ENCODE measurements at places on chromosomes 5 and 9.
A peak's percentile ranks its signal among the peaks of the same experiment; 100 is the strongest.

- no peak for DNase-seq
These were observed 488.1 kb upstream of the TLE4 start for GRCh38 chr9:79083621-79084020.

- no peak for DNase-seq
These were observed 1.4 kb upstream of the N4BP3 start for GRCh38 chr5:178111925-178112324.

GRCh38 chr9:133257465-133257956, 17.5 kb downstream of the ABO start:
- no peak for DNase-seq

- no peak for DNase-seq
These were observed 3.2 kb upstream of the HMGCS1 start for GRCh38 chr5:43316421-43316820.

- DNase-seq = no peak
These were observed 38.8 kb upstream of the STARD4 start for GRCh38 chr5:111551161-111551560.

GRCh38 chr9:17761984-17762676, 183.3 kb downstream of the SH3GL2 start:
- DNase-seq = no peak

GRCh38 chr5:59597690-59598546, 295.6 kb downstream of the PDE4D start:
- DNase-seq = no peak

- no peak for DNase-seq
These were observed 67.4 kb downstream of the KLF9 start for GRCh38 chr9:70347046-70347445.

DNA sequence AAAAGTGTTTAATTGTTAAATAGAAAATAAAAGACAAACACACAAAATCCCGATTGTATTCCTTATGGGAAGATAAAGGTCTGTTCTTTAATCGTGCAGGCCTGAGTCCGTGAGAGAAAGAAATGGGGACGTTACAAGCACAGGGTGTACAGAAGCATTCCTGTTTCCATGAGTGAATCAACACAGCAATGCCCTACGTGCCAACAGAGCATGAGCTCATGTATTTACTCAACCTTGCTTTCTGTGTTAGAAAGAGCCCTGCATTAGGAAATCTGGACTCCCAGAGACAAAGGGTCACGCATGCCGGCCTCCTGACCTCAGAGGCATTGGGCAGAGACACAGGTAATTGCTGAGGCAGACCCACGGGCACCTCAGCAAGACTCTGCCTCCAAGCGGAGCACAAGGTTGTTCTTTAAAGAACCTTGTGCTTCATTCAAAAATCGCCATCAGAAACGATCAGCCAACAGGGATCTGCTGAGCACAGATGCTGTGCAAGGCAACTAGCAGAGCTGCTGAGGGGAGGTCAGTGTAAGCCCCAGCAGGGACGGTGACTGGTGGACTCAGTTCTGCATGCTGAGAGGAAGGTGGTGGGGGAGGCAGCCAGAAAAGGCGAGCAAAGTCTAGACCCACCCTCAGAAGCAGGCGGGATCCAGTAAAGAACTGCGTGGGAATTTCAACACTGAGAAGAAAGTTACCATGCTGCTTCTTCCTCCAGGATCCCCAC, 101.0 kb downstream of the TLE1 start:
- DNase-seq = no peak

DNA sequence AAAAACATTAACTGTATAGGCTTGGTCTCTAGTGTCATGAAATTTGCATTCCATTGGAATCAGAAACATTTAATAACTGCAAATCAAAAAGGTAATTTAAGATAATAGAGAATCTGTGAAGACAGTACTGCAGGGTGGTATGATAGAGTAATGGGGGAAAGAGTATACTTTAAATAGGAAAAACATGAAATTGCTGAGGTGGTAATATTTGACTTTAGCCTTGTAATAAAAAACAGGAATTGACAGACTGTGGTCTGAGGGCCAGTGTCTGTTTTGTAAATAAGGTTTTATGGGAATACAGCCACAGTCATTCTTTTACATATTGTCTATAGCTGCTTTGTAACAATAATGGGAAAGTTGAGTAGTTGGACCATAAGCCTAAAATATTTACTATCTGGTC, 162.3 kb downstream of the RANBP17 start:
- DNase-seq = no peak

DNA sequence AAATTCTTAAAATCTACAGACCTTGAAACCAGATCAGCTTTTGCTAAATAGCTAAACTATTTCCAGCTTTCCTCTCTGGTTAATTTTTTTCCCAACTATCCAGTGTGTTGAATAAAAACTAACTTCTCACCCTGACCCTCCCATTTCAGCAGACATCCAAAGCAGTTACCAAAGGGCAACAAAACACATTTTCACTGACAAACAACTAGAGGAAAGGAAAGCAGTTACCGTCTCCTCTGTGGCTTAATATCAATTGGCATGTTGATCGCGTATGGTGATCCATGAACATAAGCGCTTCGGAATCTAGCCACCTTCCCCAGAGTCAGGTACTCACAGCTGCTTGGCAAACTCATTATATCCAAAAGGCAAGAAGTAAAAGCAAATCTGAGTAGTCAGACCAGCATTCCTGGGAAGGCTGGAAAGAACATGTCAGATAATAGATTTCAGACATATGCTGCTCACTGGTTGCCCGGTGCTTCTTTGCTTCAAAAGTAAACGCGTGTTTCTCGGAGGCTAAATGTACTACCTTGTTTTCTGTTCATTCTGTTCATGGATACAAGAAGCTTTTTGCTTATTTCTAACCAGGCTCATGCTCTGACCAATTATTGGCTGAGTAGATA, 463.4 kb downstream of the PDE4D start:
- DNase-seq = no peak

GRCh38 chr9:134661299-134661698, 19.7 kb downstream of the COL5A1 start:
- DNase-seq = no peak

GRCh38 chr5:56449071-56449640, 216.0 kb upstream of the ANKRD55 start:
- DNase-seq = no peak

GRCh38 chr5:87572090-87572489, 159.4 kb upstream of the CCNH start:
- DNase-seq = no peak

DNA sequence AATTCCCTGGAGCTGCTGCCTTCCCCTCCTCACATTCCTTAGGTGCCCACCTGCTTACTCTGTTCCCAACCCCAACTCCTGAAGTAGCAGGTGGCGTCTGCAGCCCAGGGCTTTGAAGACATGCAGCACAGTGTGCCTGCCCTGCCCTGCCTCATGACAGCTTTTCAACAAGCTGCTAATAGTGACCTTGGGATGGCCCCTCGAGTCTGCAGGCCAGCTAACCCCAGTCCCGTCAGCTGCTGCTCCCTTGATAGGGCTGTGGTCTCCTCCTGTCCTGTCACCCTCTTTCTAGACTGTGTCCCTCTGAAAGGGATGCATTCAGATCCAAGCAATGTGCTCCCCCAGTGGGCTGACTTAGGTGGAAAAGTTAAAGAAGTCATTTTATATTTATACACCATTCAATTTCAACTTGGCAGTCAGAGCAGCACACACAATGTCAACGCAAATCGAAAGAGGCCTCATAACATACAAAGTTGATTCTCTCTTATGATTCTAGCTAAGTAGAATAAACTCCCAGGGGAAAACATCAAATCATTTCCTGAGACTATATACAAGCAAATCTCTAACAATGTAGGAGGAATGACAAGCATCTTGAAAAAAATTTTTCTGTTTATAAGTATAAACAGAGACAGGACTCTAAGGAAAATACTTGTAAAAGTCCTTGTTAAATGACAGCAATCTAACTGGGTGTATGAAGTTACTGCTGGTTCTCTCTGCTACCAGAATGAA, 37.9 kb downstream of the ADRB2 start:
- no peak for DNase-seq

GRCh38 chr5:159897786-159898393, 18.4 kb upstream of the ADRA1B start:
- DNase-seq = no peak

DNA sequence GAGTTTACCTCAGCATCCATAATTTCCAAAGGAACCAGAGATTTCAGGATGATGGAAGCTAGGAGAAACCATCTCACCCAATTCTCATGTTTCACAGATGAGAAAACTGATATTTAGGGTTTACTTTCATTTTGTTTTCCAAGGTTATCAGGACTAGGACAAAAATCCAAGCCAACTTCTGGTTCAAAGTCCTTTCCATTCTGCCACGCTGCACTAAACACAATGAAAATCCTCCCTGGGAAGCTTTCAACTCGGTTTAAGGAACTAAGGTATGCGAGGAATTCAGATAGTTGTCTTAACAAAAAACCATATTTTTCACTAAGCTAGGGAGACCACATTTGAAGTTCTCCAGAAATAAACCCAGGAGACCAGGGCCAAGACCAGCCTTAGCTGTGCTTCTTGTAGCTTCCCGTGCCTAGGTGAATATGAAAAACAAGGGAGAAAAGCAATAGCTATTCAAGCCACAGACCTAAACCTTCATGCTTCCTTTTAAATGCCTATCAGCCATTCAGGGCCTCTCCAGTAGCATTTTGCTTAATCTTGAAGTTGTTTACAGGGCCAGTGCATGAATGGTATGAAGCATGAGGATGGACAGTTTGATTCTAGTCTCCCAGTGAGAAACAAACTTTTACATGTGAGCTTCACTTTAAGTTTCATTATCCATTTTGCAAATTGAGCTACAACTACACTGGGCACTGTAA, 167.9 kb downstream of the DENND1A start:
- no peak for DNase-seq

DNA sequence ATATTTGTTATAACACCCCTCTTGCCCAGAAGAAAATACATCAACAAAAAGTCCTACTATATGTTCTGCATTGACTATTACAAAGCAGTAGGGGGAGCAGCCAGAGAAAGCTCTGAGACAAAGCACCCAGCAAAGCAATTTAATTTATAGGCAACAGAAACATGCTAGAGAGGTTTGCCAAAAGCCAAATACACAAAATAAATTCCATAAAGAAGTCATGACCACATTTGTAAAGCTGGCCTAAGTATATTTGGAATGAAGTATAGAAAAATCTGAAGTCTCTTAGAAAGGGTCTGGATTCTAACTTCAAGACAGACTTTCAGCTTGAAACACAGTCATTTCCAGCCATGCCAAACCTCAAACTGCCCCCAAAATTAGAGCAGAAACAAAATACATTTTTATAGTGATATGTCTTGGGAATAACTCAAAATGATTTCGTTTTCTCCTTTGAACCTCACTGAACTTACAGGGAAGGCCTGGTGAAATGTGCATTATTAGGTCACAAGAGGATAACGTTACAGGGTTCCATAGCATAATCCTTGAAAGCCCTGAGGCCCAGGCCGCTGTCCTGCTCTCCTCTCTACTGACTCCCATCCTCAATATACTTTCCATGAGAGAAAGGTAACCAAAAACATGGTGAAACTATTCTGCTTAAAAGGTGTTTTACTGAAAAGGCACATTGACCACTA, 451.8 kb downstream of the RAB3C start:
- DNase-seq = no peak

- no peak for DNase-seq
These were observed 1.2 kb downstream of the MRPS30 start for GRCh38 chr5:44809956-44810420.

DNA sequence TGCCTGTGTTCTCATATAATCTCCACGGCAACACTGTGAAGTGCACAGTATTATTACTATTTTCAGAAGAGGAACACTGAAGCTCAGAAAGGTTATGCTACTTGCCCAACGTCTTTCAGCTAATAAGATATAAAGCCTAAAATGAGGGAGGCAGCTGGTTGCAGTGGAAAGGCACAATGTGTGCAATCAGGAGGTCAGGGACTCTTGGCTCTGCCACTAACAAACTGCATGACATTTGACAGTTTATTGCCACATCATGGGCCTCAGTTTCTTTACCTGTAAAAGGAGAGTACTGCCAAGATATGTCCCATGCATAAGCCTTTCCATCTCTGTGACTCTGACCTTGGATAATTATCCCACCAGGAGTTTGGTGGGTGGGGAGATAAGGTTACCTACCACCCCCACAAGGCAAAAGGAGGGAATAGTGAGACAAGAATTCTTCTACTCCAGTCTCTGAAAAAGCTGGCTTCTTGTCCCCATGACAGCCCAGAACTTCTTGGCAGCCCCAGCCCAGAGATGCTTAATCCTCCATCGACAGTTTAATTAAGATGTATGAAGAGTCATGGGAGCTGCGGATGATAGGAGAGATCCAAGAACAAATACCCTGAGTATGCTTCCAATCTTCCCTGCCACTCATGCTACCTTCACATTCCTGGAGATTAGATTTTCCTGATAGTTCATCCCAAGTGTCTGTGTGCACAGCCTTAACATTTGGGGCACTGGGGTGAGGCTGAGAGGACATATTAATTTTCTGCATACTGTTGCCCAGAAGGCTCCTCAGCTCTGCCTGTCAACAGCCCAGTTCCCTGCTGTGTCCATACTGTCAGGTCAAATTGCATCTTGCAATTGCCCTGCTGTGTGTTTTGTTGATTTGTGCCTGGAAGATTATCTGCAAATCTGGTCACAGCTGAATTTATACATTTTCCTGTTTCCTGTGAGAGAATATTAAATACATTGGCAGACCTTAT, 271.2 kb downstream of the FAM114A2 start:
- DNase-seq = no peak

DNA sequence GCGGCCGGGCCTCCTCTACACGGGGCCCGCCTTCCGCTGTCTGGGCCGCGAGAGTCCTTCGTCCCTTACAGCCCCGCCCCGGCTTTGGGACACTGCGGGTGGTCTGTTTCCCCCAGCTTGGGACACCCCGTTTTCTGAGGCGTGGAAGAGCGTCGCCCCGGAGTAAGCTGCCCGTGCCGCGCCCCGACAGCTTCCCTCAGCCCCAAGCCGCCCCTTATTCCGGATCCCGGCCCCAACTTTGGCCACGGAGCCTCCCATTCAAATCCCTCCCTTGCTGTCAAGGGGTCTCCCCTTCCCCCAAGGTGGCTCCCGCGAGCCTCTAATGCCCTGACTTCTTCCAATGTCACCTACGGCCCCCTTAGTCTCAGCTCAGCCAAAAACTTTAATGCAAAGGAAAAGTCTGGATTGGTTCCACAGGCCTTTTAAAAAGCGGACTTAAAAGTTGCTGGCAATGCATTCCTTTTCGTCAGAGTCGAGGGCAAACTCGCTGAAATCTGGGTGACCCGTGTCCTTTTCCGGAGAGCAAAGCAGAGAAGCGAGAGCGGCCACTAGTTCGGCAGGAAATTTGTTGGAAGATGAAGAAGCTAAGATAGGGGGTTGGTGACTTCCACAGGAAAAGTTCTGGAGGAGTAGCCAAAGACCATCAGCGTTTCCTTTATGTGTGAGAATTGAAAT, 19.8 kb downstream of the EXOSC2 start:
- peak; percentile 33 for DNase-seq

DNA sequence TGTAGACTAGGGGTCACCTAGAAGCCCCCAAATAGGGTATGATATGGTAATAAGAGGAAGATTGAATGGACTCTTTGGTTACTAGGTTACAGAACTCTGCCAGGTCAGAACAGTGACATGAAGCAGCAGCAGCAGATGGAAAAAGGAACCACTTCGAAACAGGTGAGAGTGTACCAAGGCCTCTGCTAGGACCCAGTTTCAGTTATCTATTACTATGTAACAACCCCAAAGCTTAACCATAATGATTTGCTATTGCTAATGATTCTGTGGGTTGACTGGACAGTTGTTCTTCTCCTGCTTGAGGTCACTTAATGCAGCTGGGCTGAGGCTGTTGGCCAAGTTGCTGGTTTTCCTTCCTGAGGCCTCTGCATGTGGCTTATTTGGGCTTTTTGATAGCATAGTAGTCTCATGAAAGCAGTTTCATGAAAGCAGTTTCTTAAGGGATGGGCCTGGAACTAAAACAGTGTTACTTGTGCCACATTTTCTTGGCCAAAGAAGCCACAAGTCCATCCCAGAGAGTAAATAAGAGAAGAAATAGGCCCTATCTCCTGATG, 17.6 kb downstream of the C9orf43 start:
- no peak for DNase-seq

GRCh38 chr9:86406366-86406765, 52.2 kb upstream of the TUT7 start:
- no peak for DNase-seq
